Stimulated activated CD4-positive, alpha-beta T cell treated with anti-CD3 and anti-CD28 coated beads, Interleukin-2, amount 100 ng/mL, for 4 hours (primary cell): ENCODE measurements at places on chromosomes 3 and 15.

GRCh38 chr3:82973791-82974190 is 1212.3 kb upstream of the GBE1 start:
- no peak for DNase-seq

DNA sequence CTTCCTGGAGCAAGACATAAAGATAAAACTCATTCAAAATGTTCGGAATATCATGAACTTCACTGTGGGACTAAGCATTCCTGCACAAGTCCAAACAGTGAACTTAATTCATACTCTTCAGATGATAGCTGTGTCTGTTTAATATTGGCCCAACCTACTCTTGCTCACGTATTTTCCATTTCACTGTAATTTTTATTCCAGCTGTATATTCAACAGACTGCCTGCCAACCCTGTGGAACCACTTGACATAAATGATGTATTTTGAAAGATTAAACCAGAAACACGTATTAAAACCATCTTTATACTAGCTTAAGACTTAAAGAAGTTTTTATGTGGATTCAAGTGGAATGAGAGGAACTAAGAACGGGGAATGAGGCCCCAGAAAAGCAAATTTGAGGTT is 172.5 kb downstream of the TMEM108 start:
- no peak for DNase-seq

DNA sequence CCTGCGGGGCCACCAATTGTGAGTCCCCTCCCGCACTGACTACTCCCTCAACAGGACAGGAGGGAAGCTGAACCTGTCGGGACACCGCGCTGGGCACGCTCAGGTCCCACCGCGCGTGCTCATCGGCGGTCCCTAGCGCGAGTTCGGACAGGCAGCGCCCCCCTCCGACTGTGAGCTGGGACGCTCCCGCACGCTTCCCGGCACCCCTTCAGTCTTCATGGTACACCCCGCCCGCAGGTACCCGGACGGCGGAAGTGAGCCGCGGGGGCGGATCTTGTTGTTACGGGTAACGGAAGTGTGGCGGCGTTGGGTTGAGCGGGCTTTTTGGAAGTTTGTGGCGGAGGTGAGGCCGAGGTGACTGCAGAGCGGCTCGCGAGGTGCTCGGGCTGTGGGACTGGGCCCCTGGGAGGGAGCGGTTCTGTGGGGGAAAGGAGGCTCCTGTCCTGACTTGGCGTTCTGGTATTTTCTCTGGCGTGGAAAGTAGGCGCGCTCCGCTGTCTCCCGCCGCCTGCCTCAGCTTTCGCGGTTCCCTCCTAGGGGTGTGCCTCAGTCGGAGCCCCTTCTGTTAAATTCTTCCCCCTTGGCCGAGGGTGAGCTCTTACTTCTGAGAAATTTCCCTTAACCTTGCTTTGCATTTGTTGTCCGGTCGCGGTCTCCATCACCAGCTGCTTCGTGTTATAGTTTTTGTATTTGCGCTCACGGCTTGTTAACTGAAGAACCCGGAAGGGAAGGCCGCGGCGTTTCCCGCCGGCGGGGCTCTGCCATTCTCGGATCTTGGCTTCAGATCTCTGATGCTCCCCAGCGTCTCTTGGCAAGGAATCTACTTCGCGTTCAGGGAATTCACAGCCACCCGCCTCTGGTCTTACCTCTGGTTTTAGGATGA is at the start of gene FANCI:
Gene FANCI, plus strand, starts transcription at position 289 of the 883 bp plus-strand sequence. CDS start 3,669 bp downstream, outside the sequence.
- peak; percentile 96 for DNase-seq

DNA sequence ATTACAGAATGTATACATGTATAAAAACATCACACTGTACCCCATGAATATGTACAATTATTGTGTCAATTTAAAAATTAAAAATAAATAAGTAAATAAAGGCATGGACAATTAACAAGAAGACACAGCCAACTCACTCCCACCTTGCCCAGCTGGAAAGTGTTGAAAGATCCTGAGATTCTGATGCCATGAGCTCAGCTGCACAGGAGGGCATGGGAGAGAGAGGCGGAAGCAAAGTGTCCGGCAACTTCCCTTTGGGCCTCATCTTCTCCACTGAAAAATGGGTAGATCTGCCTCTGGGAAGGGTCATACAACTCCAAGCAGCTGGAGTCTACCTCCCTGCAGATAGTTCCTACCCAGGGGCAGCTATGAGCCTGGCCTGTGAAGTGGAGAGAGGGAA is 277.3 kb downstream of the UACA start:
- DNase-seq: no peak

DNA sequence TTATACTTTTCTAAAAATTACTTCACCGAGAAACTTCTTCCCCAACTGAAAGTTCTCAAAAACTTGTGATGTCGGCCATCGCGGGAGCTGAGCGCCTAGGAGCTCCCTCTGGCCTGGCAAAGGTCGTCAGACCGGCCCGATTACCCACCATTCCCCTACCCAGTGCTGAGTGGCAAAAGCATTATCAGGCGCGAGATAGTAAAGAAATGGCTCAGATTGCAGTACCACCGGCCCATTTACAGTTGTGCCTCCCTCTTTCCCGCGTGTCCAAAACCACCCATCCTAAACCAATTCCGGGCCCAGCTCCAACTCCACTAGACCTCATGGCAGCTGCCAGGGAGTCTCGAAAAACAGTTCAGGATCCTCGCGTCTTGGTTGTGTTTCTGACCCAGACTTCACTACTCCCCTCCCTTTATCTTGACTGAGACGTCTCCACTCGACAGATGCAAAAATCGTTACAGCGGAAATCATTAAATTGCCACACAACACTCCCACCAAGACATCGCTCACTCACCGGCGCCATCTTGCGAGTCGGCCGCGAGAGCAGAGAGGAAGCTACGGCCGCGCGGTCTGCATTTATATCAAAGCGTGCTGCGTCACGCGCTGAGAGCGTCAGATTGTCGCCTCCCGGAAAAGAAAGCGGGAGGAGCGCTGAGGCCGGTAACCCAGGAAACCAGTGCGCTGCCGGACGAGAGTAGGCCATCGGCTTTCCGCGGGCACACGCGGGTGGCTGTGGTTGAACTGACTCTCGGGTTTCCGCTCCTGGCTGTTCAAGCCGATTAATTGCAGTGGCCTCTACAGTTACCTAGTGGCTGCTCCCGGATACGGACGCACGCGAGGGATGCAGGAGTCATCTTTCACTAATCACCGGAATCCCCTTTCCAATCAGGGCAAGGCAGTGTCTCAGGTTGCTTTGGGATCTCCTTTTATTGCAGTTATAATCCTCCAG is at the start of gene RPL22L1:
Gene RPL22L1, minus strand, starts transcription at position 551 of the 949 bp plus-strand sequence. Its CDS starts 28 bp downstream, at position 523.
- peak; percentile 90 for DNase-seq

- DNase-seq: peak; percentile 2
Observed at GRCh38 chr3:189270248-189270832, 98.6 kb downstream of the TPRG1 start.

DNA sequence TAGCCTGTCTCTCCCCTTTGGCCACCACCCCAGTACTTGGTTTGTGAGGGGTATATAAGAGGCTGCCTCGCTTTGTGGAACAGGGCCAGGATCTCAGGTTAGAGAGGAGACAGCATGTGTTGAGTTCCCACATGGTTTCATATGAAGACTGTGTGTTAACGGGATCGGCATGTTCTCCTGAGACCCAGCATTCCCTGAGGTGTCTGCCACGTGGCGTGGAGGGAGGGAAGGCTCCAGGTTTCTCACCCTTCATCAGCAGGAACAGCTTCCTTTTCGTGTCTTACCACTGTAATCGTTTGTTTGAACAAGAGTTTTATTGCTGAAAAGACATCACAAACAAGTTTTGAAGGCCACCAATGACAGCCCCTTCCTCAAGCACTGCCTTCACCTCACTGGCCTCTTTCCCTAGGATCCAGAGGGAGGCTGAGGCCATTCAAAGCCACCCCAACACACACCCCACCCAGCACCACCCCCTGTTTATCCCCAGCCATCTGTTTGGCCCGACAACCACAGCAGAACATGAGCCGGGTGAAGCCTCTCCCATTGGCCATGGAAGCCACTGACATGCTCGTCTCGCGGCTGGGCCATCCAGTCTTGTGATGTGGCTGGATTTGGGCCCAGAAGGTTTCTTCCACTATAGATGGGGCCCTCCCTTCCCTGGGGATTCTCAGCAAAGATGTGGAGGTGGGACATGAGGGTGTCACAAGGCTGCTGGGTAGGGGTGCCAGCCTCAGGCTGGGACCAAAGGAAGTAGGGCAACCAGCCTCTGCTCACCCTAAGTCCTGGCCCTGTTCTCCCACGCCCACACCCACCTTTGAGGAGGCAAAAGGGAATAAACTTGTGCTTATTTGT is 10.0 kb downstream of the BHLHE40 start:
- DNase-seq: no peak

DNA sequence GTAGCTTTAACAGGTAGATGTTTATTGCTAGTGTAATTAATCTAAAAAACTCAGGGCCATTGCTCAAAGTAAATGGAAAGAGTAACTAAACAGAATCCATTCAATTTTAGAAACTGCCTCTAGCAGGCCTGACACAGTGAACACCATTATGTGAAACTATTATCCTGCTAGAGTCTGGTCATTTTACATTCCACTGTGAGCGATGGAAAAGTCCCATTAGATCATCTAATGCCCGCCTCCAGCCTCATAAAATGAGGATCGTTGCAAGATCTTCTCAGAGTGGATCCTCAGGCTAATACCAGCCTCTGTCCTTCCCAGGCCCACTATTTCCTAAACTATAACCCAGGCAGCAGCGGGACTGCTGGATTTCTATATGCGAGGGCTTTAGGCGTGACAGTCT is 107.7 kb downstream of the WDR76 start:
- no peak for DNase-seq
